ENCODE measurements at places on chromosomes 12 and 14. TPM values are rescaled to one million over a fixed set of nuclear protein-coding genes. Genes with fewer than 3 reads are reported as not detected.

The CABP1 gene
- total RNA-seq, result not detected

The PPFIA2 gene
- not detected for total RNA-seq

The TAMALIN gene
- total RNA-seq, result not detected

The TAS2R13 gene
- 2.6 TPM for total RNA-seq

The MYF5 gene
- total RNA-seq, result not detected

- H3K27me3 ChIP-seq, result no peaks in the 10 kb centered on the region
- peaks cover 9% of the 10 kb centered on the region for H3K4me1 ChIP-seq
- DNase-seq, result no peak
- no peak overlapping the region for H3K27ac ChIP-seq
Measured at GRCh38 chr12:52401926-52402325, 4.2 kb downstream of the KRT82 start.

DNA sequence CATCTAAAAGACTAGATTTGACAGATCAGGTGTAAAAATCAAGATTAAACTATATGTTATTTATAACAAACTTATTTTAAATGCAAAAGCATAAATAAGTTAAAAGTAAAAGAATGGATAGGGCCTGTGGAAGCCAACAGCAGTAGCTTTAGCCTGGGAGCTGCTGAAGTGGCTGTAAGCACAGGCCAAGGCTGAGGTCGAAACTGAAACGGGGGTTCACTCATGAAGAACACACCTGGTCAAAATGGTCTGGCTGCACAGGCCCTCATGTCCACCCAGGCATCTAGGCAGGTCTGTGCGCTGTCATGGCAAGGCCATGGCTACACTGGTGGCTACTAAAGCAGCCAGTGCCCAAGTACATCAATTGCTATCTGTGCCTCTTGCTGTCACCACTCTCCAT lies 23.1 kb downstream of the CATSPERB start:
- H3K27ac ChIP-seq, result no peak overlapping the region
- H3K4me1 ChIP-seq, result no peaks in the 10 kb centered on the region
- no peaks in the 10 kb centered on the region for H3K36me3 ChIP-seq
- no peak overlapping the region for H3K4me3 ChIP-seq
- H3K27me3 ChIP-seq, result no peaks in the 10 kb centered on the region

DNA sequence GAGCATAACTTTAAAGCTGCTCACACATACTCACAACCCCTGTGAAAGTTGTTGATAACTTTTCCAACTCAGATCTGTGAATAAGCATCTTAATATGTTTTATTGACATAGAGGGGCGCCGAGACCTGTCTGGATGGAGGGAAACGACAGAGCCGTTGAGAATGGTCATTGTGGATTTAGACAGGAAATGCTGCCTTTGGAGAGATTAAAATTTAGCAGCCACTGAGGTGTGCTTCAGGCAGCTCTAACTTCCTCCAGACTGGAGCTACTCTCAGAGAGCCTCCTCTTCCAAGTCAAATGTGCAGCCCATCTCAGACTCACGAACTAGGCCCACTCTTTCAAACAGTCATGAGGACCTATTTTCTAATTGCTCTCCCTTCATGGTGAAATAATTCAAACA lies 90.9 kb downstream of the RIMBP2 start:
- peaks cover 41% of the 10 kb centered on the region for H3K27me3 ChIP-seq
- no peaks in the 10 kb centered on the region for H3K36me3 ChIP-seq
- H3K27ac ChIP-seq, result no peak overlapping the region

DNA sequence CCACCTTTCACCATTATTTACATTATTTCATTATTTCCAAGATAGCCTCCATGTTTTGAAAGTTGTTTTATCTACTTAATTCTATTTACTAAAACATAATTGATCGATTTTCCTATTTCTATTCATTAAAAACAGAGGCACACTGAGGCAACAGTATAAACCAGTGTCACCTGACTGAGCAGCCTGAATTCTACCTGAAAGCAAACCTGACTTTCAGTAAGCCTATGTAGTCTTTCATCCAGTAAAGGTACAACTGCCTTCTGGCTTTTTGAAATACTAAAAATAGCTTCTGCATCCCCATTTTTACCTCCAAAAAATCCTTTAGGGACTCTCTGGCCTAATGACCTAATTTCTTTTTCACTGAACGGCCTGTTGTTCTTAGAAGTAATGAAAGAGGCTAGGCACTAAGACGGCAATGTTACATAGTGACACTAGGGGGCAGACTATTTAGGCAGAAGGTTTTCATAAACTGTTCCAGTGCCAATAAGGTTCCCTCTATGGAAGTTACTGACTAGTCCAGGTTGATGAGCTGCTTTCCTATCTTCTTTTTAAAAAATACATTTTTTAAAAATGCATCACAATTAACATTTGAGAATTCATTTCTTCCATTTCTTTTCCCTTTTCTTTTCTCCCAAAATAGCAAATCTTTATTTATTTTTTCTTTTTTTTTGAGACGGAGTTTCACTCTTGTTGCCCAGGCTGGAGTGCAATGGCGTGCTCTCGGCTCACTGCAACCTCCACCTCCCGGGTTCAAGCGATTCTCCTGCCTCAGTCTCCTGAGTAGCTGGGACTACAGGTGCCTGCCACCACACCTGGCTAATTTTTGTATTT lies 17.5 kb downstream of the ANAPC5 start:
- H3K27ac ChIP-seq, result no peak overlapping the region
- DNase-seq, result no peak
- peaks cover 34% of the 10 kb centered on the region for H3K36me3 ChIP-seq
- no peaks in the 10 kb centered on the region for H3K27me3 ChIP-seq

DNA sequence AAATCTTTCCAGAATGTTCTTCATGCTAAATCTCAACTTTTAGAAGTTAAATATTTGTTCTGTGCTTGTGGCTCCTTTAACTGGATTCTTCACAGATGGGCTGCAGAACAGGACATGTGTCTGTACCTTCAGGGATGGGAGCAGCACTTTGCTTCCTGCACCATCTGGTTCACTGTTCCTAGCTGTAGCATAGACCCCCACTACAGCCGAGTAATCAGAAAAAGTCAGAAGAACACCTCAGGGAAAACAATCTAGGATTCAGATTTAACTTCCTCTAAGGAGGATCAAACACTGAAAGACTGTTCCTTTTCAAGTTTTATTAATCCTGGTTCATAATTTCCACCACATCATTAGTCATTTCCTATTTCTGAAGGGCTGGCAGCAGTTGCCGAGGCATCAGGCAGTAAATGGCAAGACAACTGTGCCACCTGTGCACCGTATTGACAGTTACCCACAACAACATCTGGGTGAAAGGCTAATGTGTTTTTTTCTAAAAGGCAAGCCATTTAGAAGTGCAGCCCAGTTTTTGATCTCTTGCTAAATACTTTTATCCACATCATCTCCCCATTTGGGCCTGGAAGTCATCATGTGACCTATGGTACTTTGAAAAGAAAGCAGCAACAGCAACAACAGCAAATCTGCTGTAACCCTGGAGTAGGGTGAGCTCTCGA lies 212.8 kb upstream of the BMP4 start:
- H3K27me3 ChIP-seq, result no peaks in the 10 kb centered on the region
- no peaks in the 10 kb centered on the region for H3K36me3 ChIP-seq
- no peak overlapping the region for H3K4me3 ChIP-seq
- H3K27ac ChIP-seq, result peak overlapping the region; percentile 78
- peak; percentile 56 for DNase-seq

- H3K4me3 ChIP-seq, result no peak overlapping the region
- DNase-seq, result no peak
- H3K27me3 ChIP-seq, result no peaks in the 10 kb centered on the region
- no peaks in the 10 kb centered on the region for H3K4me1 ChIP-seq
- no peak overlapping the region for H3K27ac ChIP-seq
Measured at GRCh38 chr14:30291216-30291615, 267.7 kb upstream of the G2E3 start.

DNA sequence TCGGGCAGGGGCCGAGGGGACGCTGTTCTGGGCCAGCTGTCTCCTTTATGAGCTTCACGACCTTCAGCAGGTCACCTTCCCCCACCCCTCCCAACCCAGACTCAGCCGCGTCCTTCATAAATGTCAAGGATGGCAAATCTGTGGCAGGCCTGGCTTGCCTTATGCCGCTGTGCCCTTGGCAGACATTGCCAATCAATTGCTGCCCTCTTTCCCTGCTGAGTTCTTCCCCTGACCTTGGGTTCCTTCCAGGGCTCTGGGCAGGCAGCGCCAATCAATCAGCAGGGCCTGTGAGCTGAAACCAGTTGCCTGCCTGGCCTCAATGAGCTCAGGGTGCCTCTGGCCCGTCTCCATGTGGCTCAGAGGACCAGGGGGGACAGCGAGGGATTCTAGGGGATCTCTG lies 7.7 kb downstream of the FAM222A start:
- H3K27me3 ChIP-seq, result no peaks in the 10 kb centered on the region
- DNase-seq, result no peak
- no peaks in the 10 kb centered on the region for H3K4me1 ChIP-seq
- H3K27ac ChIP-seq, result no peak overlapping the region

- no peaks in the 10 kb centered on the region for H3K4me1 ChIP-seq
- DNase-seq, result no peak
- no peak overlapping the region for H3K4me3 ChIP-seq
- peaks cover 4% of the 10 kb centered on the region for H3K27me3 ChIP-seq
Measured at GRCh38 chr12:114729731-114730130, 45.8 kb upstream of the TBX3 start.
